Activated T-cell treated with anti-CD3 and anti-CD28 coated beads, Interleukin-2, amount 50 U/mL, for 72 hours (primary cell): ENCODE measurements at places on chromosomes 5 and 9. TPM values are rescaled to one million over a fixed set of nuclear protein-coding genes. Genes with fewer than 3 reads are reported as not detected.
A peak's percentile ranks its signal among the peaks of the same experiment; 100 is the strongest.

Gene ROR2
- 0.07 TPM for total RNA-seq

DNA sequence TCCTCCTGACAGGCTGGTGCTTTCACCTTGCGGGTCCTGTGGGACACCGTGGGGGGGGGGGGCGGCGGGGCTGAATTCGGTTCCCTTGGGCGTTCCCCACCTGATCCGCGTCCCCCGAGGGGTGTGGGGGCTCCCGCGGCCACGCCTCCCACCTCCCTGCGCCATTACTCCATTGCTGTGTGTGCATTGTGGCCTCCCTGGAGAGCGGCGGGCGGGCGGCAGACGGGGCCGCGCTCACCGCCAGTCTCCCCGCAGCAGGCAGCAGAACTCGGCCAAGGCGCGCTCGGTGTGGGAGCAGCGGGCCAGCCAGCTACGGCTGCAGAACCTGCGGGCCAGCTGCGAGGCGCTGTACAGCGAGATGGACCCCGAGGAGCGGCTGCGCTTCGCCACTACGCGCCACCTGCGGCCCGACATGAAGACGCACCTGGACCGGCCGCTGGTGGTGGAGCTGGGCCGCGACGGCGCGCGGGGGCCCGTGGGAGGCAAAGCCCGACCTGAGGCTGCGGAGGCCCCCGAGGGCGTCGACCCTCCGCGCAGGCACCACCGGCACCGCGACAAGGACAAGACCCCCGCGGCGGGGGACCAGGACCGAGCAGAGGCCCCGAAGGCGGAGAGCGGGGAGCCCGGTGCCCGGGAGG lies 145.3 kb downstream of the CACNA1B start:
- DNase-seq, result no peak
- H3K36me3 ChIP-seq, result no peaks in the 10 kb centered on the region
- peak overlapping the region; percentile 31 for H3K4me3 ChIP-seq
- H3K27me3 ChIP-seq, result peaks cover 16% of the 10 kb centered on the region

DNA sequence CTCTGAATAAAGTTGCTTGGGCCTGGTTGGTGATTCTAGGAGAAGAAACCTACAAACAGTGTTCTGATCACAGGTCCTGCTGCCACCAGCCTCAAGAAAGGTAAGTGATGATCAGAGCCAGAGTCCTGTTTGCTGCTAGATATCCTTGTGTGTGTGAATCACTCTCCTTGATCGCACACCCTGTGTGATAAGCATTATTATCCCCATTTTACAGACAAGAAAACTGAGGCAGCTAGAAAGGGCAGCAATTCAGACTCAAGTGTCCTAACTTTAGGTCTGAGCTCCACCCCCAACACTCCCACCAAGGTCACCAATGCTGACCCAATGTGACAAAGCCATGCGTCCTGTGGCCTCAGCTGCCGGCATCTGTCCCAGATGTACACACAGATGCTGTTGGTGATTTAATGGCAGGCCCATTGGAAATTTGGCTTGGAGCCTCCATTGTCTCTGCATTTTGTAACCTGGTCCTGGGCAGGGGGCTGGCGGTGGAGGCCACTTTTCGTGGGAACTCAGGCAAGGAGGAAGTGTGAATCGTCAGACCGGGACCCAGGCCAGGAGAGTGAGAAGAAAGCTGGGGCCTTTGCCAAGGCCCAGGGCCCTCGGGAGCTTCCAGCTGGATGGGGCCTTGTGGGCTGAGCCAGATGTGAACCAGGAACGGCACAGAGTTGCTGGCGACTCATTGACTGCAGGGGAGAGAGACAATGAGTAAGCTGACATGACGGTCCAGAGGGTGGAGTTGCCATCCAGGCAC lies 29.8 kb upstream of the GGTA1 start:
- no peak overlapping the region for H3K4me3 ChIP-seq
- no peaks in the 10 kb centered on the region for H3K4me1 ChIP-seq
- H3K27me3 ChIP-seq, result no peaks in the 10 kb centered on the region
- H3K27ac ChIP-seq, result no peak overlapping the region

DNA sequence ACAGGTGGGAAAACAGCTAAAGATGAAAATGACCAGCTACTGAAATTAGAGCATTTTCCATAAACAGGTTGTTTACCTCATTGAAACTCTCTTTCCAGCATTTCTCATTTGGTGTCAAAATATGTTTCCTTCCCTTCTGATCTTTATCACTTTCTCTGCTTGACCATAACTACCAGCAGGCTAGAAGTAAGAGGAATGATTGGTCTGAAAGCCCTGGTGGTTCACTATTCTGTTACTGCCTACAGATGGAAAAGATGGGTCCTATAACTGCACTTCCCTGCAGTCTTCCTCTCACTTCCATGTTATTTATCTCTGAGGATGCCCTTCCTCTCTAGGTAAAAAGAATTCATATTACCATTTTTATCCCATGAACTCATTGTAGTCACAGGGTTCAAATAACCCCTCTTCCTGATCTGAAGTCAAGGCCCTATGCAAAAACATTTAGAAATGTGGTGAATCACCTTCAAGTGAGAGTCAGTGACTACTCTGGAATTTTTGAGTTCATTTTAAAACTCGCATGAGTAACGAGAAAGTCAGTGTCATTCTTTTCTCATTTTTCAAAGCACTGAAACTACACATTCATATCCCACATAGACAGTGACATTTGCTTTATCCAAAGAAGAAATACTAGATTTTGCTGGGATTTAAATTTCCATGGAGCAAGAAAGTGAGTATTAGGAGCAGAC lies 51.7 kb downstream of the ZNF474 start:
- H3K36me3 ChIP-seq, result no peaks in the 10 kb centered on the region
- H3K27ac ChIP-seq, result peak overlapping the region; percentile 34
- peak overlapping the region; percentile 19 for H3K4me3 ChIP-seq
- H3K4me1 ChIP-seq, result peaks cover 19% of the 10 kb centered on the region
- no peak for DNase-seq

Gene TRIP13
- 17.7 TPM for total RNA-seq

- peaks cover 44% of the 10 kb centered on the region for H3K4me1 ChIP-seq
- no peak overlapping the region for H3K4me3 ChIP-seq
- DNase-seq, result no peak
- no peaks in the 10 kb centered on the region for H3K27me3 ChIP-seq
- peak overlapping the region; percentile 29 for H3K27ac ChIP-seq
Measured at GRCh38 chr5:132406144-132406783, 36.8 kb downstream of the SLC22A5 start.

DNA sequence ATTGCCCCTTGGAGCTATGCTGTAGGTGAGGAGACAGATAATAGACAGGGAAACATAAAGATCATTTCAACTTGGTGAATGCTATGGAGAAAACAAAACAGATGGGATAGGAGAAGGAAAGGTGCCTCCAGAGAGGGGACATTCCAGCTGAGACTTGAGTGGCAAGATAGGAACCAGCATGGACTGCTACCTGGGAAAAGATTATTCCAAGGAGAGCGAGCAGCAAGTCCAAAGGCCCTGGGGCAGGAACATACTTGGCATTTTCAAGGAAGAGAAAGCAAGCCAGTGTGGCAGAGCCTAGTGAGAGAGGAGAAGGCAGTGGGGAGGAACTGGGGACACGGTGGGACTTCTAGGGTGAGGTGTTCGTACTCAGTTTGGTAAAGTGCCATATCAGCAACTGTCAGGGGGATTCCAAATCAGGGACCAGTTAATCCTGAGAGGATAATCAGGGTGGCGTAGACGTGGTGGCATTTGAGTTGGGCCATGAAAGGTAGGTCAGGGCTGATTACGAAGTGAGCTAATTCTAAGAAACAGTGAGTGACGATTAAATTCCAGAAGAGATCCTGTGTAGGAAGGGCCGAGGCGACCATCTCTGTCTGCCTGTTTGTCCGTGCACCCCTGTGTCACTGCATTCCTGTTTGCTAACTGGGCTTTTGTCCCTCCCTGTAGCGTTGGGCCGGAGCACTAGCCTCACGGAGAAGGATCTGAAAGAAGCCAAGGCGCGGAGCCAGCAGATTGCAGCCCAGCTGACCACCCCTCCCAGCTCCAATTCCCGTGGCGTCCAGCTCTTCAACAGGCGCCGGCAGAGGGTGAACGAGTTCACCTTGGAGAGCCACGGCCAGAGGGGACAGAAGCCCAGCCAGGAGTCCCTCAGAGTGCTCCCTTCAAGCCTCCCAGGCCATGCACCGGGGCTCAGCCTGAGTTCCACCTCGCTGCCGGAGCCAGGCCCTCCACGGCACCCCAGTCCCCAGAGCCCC lies 7.1 kb downstream of the SYNPO start:
- H3K4me3 ChIP-seq, result no peak overlapping the region
- H3K4me1 ChIP-seq, result no peaks in the 10 kb centered on the region
- H3K36me3 ChIP-seq, result no peaks in the 10 kb centered on the region
- no peak overlapping the region for H3K27ac ChIP-seq
- no peaks in the 10 kb centered on the region for H3K27me3 ChIP-seq
- DNase-seq, result no peak

Gene MBLAC2
- 5.4 TPM for total RNA-seq

DNA sequence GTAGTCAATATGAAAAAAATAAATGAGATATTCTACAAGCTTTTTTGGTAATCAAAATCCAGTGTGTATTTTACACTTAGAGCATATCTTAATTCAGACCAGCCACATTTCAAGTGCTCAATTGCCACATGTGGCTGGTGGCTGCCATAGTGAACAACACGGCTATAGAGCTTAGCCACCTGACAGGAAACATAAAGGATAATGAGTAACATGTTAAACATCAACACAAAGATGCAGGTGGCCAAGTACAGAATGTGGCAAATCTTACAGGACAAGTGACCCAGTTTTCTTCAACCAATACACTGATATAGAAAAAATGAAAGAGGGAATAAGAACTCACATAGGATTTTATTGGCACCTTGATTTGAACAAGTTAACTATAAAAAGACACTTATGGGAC lies 61.4 kb downstream of the KIF24 start:
- H3K36me3 ChIP-seq, result peaks cover 3% of the 10 kb centered on the region
- H3K4me3 ChIP-seq, result no peak overlapping the region
- H3K27ac ChIP-seq, result no peak overlapping the region
- no peaks in the 10 kb centered on the region for H3K4me1 ChIP-seq

Gene OCLN
- 0.62 TPM for total RNA-seq

Gene PCDHGB7
- 0.17 TPM for total RNA-seq

Gene QRFP
- not detected for total RNA-seq

Gene PTRH1
- total RNA-seq, result 9.2 TPM

GRCh38 chr5:72140711-72141110 lies 33.4 kb downstream of the MAP1B start:
- H3K4me1 ChIP-seq, result peaks cover 23% of the 10 kb centered on the region

GRCh38 chr9:89637787-89638186 lies 33.0 kb downstream of the GADD45G start:
- H3K4me1 ChIP-seq, result peaks cover 7% of the 10 kb centered on the region
- H3K36me3 ChIP-seq, result no peaks in the 10 kb centered on the region
- DNase-seq, result no peak

Gene FOXD4
- not detected for total RNA-seq

- no peaks in the 10 kb centered on the region for H3K4me1 ChIP-seq
- H3K27ac ChIP-seq, result no peak overlapping the region
Measured at GRCh38 chr9:134288746-134289145, 37.5 kb upstream of the RXRA start.

GRCh38 chr9:5643005-5643624 lies 14.2 kb downstream of the RIC1 start:
- H3K4me3 ChIP-seq, result peak overlapping the region; percentile 52
- peaks cover 30% of the 10 kb centered on the region for H3K36me3 ChIP-seq
- no peaks in the 10 kb centered on the region for H3K27me3 ChIP-seq
- peak; percentile 29 for DNase-seq
- peak overlapping the region; percentile 74 for H3K27ac ChIP-seq

DNA sequence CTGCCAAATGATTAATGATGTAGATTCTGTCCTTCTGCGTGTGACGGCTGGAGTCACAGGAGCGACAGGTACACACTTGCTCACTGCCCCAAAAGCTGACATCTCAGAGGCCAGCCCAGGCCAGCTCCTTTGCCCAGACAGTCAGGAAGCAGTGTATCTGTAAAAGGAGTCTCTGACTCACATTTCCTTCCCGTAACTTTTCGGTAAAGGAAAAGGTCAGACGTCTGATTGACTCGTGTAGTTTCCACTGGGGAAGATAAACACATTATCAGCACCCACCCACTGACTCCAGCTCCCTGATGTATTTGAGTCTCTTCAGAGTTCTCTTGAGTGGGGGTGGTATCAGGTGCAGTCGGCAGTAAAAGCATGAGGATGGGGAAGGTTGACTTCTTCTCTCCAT lies 64.4 kb upstream of the WWC1 start:
- peak overlapping the region; percentile 45 for H3K27ac ChIP-seq
- no peaks in the 10 kb centered on the region for H3K36me3 ChIP-seq
- peaks cover 10% of the 10 kb centered on the region for H3K27me3 ChIP-seq
- DNase-seq, result peak; percentile 8
- peaks cover 7% of the 10 kb centered on the region for H3K4me1 ChIP-seq
- H3K4me3 ChIP-seq, result no peak overlapping the region

DNA sequence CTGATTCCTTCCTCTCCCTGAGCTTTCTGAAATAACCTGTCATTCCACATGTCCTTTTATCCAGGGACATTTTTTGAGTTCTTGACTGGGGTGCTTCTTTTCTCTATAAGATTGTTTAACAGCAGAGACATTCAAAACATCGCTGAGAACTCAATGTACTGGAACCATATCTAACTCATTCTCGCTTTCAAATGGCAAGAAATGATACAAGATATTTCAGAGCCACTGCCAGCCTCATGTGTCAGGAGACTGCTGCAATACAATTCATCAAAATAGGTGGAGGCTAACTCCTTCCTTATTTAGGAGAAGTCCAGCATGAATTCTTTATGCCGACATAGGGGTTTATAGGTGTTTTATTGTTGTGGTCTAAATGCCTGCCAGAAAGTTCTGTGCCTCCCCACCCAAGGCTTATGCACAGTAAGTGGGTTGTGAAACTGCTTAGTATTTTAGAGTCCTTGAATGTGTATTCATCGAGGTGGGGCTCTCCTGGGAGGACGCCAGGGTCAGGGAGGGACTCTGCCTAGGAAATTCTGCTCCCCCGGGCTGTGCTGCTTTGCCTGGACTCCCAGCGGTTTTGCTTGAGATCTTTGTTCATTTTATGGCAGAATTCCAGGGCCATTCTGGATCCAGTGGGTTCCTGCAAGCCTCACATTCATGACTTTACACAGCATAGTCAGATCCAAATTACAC lies 53.9 kb downstream of the ZNF474 start:
- H3K27me3 ChIP-seq, result peaks cover 23% of the 10 kb centered on the region
- H3K36me3 ChIP-seq, result no peaks in the 10 kb centered on the region
- no peak for DNase-seq
- no peak overlapping the region for H3K27ac ChIP-seq
- H3K4me3 ChIP-seq, result peak overlapping the region; percentile 14

Gene ADGRD2
- not detected for total RNA-seq
